RKO (cell line): ENCODE measurements at places on chromosomes 5 and 9.

GRCh38 chr5:126591549-126591948 is 3.5 kb downstream of the ALDH7A1 start:
- no peak for DNase-seq

- DNase-seq, result peak; percentile 53
These were observed 553 bp downstream of the MAP3K1 start for GRCh38 chr5:56815658-56816545.

GRCh38 chr9:116694785-116695291 is 7.7 kb downstream of the TRIM32 start:
- DNase-seq, result no peak

GRCh38 chr9:127500399-127500798 is 49.1 kb downstream of the LRSAM1 start:
- no peak for DNase-seq
